Heart right ventricle (tissue), 16 donors: ENCODE measurements at places on chromosomes 1 and 21.

GRCh38 chr1:47918257-47918867, 78.8 kb downstream of the TRABD2B start:
- no peak for DNase-seq

DNA sequence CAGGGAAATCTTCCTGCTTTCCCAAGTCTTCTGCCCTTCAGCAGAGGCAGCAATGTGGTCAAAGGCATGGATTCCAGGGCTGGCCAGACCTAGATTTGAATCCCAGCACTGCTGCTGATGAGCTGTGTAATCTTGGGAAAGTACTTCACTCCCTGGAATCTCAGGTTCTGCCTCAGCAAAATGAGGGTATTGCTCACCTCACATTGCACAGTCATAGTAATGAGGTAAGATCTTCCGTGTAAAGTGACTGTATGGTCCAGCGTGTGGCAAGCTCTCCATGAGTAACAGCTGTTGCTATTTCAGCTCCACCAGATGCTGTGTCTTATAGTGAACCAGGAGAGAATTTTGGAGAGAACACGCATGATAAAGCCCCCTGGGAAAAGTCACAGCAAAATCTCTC, 56.1 kb upstream of the F3 start:
- no peak for DNase-seq

DNA sequence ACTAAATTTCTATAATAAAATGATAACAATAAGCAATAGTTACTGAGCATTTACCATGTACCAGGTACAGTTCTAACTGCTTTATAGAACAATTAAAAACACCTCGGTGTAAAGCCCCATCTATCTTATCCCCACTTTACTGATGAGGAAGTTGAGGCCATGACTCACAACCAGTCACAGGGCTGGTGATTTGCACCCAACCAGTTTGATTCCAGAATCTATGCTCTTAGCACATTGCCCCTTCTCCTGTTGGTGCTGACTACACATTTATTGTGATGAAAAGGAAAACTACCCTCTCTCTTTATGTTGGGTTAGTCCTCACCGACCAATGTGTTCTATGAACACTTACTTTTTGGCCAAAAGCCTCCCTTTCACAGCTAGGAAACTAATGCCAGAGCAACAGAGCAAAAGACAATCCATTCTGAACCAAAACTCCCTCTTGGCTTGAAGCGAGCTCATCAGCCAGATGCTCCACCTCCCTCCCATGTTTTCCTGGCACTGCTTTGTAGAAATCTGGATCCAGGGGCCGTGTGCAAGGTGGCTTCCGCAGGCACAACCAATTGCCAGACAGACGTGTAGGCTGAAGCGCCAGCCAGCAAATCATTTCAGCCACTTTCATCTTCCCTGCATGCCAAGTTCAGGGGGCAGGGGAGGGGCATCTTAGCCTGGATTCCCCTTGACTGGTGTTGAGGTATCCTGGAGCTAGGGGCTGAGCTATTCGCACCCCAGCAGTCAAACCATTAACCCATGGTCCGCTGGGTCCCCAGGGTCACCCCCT, 32.0 kb upstream of the SLC30A1 start:
- peak; percentile 62 for DNase-seq

DNA sequence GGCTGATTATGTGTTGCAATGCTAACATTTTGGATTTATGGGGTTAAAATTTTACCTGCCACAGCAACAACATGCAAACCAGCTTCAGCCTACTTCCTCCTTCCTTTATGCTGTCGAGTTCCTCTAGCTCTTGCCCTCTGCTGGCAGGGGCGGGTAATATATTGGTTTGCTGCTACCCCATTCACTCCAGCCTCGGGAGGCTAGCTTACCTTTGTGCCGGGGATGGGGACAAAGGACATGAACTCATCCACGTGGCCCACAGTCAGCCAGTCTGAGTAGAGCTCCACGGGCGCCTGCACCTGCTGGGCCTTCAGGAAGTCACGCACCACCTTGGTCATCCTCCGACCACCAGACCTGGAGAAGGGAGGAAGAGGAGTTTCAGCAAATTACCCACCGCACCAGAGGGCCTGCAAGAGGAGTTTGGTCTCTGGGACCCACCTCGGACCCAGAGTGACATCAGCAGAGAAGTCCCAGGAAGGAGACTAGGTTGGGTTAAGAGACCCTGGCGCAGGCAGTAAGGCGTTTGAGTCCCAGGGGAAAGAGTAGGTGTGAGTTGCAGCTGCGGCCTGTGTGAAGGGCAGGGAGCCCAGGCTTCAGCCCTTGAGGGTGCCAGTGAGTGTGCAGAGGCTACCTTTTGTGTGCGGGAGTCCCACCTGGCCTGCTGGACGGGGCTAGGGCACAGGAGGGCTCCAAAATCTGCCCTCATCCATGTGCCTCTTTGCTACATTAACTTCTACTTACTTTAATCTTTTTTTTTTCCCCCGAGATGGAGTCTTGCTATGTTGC, 21.8 kb upstream of the SDHB start:
- DNase-seq = no peak

- DNase-seq = no peak
These were observed 15.6 kb downstream of the STRIP1 start for GRCh38 chr1:110049801-110050601.

DNA sequence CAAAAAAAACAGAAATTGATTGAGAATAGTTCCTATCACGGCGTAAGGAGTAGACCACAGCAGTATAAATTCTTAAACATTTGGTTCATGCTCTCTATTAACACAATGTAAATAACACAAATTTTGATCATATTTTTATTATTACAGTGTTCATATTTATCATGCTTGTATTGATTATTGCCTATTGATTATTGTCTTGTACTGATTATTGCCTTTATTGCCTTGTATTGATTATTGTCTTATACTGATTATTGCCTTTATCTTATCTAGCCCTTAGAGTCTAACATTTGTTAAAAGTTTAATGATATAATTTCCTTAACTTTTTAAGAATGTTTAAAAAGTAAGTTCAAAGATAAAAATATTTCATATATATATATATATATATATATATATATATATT, 460.7 kb downstream of the KCNT2 start:
- no peak for DNase-seq

DNA sequence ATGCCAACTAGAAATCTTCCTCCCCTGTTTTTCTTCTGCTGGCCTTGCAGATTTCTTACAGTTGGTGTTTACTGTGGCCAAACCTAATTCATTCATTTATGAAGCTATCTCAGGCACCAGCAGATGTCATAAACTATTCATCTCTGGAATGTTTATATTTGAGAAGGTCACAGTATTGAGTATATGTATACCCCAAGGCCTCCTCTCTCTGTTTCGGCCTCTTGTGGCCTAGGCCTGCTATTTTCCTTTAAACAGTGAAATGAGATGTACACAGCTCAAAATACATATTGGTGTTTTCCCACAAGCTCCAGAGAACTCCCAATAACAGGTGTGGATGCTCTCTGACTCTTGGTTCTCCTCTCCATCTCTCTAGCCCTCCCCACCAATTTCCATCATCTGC, 520.7 kb upstream of the CAMK1G start:
- DNase-seq = no peak

DNA sequence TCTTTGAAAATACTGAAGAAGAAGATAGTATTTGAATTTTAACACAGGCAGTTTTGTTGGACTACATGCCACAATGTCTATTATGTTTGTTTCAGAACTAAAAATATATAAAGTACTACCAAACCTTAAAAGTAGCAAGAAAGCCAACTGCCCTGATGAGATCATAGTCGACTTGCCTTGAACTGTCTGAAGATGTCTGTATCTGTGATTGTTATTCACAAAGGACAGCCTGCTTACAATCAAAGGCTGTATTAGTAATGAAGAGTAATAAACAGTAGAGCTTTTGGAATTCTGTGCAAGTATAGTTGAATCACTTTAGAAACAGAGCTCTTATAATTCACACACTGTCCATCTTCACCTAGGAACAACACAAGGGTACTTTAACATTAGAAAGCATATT, 228.3 kb downstream of the NCAM2 start:
- DNase-seq = no peak

GRCh38 chr1:25724201-25724600, 75.8 kb upstream of the SELENON start:
- no peak for DNase-seq

- no peak for DNase-seq
These were observed 21.0 kb downstream of the C1orf87 start for GRCh38 chr1:60052601-60053000.

DNA sequence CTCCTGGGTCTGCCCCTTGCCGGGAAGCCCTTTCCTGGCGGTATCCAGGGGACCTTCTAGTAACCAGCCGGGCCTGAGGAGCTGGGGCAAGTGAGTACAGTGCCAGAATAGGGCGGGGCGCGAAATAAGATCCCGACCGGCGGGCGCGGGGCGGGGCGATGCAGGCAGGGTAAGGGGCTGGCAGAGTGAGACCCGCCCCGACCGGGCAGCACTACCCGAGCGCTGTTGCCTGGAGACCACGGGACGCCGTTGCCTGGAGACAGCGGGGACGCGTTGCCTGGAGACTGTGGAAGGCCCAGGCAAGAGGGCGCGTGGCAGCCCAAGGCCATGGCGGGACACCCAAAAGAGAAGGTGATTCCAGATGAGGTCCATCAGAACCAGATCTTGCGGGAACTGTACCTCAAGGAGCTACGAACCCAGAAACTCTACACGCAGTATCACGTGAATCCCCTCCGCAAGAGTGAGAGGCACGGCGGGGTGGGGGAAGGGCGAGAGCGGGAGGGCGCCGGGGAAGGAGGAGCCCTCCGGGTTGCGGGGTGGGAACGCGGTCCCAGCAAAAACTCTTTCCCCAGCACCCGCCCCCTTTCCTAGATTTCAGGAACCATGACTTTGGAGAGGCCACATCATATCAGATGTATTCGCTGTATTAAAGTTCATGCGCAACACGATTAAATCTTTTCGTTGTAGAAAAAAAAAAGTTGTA, 24.3 kb downstream of the EBNA1BP2 start:
- DNase-seq = peak; percentile 69

- no peak for DNase-seq
These were observed 2.5 kb downstream of the CDC42BPA start for GRCh38 chr1:227315629-227316346.

- no peak for DNase-seq
These were observed 87.5 kb downstream of the COP1 start for GRCh38 chr1:176119549-176119948.

DNA sequence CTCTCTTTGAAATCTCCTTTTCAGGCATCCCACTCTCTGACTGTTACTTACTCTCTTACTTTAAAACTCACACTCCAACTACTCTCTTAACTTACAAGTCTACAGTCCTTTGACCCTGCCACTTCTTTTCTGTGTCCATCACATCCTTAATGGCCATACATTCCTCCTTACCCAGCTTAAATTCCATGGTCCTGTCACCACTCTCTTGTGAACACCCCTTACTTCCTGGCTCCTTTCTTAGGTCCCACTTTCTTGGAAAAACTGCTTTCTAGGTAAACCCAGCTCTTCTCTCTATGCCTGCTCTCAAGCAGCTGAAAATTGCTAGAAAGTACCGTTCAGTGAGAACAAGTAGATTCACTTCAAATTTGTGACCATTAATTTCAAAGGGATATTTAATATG, 109.1 kb downstream of the OLFML2B start:
- DNase-seq = no peak

- no peak for DNase-seq
These were observed 359.3 kb downstream of the ADGRL2 start for GRCh38 chr1:82160036-82160435.

- no peak for DNase-seq
These were observed 20.2 kb downstream of the PADI1 start for GRCh38 chr1:17225140-17225539.

DNA sequence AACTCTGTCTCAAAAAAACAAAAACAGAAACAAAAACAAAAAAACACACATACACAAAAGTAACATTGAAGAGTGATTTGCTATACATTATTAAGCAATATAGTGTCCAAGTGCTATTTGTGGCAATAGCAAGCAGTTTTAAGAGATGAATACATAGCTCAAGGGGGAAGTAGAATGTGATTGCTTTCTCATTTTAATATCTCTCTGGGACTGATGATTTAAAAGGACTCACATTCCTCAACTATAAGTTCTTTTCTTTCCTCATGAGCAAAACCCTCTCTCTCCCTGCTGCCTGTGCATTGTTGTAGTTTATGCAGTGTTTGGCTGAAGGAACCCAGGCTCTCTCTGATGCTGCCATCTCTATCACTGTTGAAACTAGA, 47.0 kb upstream of the CSF1 start:
- DNase-seq = no peak

DNA sequence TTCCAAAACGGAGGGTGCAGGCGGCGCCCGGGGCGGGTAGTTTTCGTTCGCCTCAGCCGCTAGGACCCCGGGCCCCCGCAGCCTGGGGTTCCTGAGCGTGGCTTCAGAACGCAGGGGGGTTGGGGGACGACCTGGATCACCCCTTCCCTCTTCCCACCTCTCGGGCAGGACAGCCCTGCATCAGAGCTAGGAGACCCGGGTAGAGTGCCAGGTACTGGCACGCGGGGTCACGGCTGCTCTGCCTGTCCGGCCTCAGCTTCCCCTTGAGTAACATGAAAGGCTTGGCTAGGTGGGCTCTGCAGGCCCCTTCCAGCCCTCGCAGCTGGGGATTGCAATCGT, 484 bp downstream of the DFFB start:
- no peak for DNase-seq

- DNase-seq = no peak
These were observed 71.3 kb downstream of the RPE65 start for GRCh38 chr1:68378296-68379084.
